GM03348 (cell line): ENCODE measurements at places on chromosomes 6 and 20.
A peak's percentile ranks its signal among the peaks of the same experiment; 100 is the strongest.

DNA sequence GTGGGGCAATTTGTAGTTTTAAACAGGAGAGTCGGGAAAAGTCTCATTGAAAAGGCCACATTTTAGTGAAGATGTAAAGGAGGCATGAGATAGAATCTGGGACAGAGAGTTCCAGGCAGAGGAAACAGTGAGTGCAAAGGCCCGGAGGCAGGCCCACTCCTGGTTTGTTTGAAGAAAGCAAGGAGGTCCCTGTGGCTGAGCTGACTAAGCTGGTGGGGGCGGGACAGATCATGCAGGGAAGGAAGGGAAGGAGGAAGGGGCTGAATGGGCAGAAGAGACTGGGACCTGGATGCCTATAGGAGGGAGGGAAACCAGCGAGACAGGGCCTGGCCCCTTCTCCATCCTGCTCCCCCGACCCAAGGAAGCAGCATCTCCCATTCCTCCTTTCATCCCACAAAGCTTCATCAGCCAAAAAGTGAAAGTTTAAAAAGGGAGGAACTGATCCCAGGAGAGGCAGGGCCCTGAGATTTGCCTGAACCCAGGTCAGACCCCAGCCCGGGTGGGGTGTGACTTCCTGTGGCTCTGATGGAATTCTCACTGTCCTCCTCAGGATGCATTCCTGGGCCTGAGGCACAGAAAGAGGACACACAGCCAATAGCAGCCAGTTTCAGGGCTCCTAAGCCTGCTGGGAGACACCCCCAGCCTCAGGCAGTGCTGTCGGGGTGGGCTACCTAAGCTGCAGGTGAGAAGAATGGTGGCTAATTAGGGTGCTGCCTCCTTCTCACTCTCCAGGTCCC is 54.2 kb upstream of the SIRPA start:
- DNase-seq, result peak; percentile 32

- DNase-seq, result no peak
These were observed 183.1 kb downstream of the UBE3D start for GRCh38 chr6:82882363-82883023.

DNA sequence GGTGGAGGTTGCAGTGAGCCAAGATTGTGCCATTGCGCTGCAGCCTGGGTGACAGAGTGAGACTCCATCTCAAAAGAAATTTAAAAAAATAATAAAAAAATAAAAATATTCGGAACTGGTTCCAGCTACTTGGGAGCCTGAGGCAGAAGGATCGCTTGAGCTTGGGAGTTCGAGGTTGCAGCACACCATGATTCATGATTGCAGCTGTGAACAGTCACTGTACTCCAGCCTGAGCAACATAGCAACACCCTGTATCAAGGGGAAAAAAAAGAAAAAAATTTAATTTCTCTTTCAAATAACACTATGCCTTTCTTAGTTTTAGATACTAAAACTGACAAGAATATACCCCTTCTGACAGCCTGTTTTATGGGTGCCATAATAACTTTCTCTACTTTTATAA is 10.5 kb downstream of the KDM1B start:
- no peak for DNase-seq

DNA sequence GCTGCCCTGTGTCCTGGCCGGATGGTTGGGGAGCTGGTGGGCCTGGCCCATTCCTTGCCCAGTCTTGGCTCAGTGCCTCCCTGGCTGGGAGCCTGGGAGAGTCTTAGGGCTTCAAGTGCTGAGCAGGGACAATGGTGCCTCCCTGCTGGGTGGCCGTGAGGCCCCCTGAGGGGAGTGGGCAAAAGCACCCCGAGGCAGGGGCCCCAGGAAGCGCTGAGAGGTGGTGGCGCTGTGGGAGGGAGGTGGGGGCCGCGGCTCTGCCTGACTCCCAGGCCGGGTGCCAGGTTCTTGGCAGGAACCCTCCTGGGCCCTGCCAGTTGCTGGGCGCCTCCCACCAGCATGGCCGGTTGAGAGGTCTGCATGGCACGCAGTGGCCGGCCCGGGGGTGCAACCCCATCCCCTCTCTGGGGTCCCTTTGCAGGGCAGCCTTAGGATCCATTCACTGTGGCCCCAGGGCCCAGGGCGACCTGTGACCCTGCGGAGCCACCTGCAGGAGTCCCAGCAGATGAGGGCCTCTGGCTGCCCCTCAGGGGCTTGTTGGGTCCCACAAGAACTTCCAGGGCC is 9.2 kb upstream of the RPS21 start:
- DNase-seq, result no peak

DNA sequence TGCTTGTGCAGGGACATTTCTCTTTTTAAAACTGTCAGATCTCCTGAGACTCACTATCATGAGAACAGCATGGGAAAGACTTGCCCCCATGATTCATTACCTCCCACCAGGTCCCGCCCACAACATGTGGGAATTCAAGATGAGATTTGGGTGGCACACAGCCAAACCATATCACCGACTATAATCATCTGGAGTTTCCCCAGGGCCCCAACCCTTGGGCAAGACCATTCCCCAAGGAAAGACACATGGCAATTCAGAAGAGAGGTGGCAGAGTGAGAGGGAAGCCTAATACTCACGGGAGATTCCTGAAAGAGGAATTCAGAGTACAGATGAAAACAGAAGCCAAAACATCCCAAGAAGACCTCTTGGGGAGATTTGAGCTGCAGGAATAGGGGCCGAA is 291.0 kb upstream of the PLCB4 start:
- no peak for DNase-seq

DNA sequence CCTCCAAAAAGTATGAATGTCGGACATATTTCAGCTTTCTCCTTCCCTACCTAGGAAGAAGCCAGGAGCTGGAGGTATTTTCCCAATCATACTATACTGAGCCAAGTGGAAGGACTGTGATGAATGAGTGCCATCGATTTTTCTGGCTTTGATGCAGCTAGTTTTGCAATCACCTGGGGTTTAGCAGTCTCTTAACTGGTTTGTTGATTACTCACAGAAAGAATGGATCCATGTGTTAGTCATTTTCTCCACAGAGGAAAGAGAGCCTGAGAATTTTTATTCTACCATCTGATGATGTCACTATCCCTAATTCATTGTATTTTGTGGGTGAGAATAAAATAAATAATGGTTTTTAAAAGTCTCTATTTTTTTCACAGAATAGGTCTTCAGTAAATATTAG is 282.9 kb upstream of the RNF217 start:
- DNase-seq, result no peak

GRCh38 chr6:106070636-106071035 is 15.5 kb upstream of the PRDM1 start:
- DNase-seq, result no peak

GRCh38 chr20:5192570-5193431 is 66.0 kb downstream of the CDS2 start:
- DNase-seq, result no peak

- no peak for DNase-seq
These were observed 39.6 kb upstream of the HS3ST5 start for GRCh38 chr6:114382406-114382805.

DNA sequence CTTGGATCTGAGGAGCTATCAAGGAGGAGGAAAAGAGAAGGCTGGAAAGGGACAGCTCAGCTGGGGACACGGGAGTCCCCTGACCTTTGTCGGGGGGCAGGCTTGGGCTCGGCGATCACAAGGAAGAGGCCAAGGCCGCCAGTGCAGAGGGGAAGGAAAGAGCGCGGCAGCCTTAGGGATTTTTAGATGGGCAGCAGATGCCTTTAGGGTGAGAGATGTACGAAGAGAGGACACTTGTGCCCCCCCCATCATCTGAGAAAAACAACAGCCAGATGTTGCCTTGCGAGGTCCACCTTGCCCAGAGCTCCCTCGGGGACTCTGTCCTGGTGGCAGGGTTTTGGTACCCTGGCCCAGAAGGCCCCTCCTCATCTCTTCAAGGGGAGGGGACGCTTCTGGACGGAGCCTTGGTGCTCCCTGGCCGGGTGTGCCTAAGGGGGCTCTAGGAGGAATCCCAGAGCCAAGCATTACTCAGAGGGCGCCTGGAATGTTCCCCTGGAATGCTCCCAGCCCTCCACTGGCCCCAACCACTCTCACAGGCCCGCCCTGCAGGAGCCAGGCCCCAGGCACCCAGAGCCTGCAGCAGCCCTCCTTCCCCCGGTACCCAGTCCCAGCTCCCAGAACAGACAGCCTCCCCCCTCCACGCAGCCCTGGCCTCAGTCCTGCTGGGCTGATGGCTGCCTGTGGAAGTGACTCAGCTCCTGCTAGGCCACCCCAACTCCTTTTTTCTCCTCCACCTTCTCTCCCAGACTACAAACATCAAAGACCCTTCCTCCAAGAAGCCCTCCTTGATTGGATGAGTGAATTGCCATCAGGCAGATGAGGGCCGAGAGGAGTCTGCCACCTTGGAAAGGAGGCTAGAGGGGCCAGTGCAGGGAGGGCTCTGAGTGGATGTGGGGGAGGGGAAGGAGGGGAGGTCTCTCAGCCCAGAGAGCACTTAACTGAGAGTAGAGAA is 1.8 kb downstream of the ADAM33 start:
- peak; percentile 95 for DNase-seq

DNA sequence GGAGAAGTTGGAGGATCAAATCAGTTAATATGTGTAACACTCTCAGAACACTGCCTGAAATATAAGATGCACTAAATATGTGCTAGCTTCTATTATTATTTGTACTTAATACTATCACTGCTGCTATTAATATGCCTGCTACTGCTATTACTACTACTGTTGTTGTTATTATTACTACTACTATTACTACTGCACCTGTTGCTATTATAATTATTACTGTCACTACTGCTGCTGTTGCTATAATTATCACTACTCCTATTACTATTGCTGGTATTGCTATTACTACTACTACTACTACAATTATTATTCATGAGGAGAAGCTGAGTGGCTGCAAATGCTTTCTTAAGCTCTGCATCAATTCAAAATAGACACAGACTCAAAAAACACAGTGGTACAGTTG is 16.7 kb upstream of the SSTR4 start:
- no peak for DNase-seq

GRCh38 chr6:46219661-46220060 is 48.9 kb upstream of the ENPP5 start:
- no peak for DNase-seq
